ENCODE measurements at places on chromosomes 2 and 18.

DNA sequence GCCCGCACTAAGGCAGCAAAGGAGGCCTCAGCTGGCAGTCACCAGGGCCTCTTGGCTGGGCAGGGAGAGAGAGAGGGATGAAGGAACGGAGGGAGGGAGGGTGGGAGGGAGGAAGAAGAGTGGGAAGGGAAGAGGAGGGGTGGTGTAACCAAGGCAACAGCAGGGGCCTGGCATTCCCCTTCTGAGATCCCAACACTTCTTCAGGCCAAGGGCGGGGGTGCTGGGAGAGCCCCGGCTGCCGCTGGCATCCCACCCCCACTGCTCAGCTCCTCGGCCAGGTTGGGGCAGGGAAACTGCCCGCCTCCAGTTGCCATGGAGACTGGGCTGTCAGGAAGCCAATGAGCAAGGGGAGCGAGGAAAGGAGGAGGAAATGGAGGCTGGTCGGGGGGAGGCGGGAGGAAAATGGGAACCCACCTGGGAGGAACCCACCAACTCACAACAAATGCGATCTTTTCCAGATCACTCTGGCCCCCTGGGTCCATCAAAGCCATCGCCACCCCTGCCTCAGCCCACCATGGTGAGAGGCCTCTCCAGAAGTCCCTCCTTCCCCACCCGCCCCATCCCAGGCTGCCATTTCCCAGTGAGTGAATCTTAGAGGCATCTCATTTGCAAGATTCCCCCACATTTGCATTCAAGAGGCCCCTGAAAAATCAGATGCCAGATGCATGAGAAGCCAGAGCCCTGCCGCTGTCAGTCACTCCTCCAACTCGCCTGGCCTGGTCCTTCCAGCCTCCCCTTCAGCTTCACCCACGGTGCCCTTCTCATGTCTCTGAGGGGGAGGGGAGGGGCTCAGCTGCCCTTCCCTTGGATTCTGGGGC, 12.4 kb downstream of the SH2D6 start:
- no peak overlapping the region for H3K27ac ChIP-seq
- H3K4me3 ChIP-seq = peak overlapping the region; percentile 40
- DNase-seq = peak; percentile 74
- no peaks in the 10 kb centered on the region for H3K36me3 ChIP-seq
- peaks cover 67% of the 10 kb centered on the region for H3K4me1 ChIP-seq
- H3K27me3 ChIP-seq = peaks cover 3% of the 10 kb centered on the region

- no peaks in the 10 kb centered on the region for H3K4me1 ChIP-seq
- peaks cover 18% of the 10 kb centered on the region for H3K27me3 ChIP-seq
- no peaks in the 10 kb centered on the region for H3K36me3 ChIP-seq
- DNase-seq = no peak
Measured at GRCh38 chr2:233892793-233893192, 24.4 kb upstream of the TRPM8 start.

GRCh38 chr2:15776629-15776919, 163.8 kb upstream of the MYCN start:
- H3K27ac ChIP-seq = no peak overlapping the region
- no peak overlapping the region for H3K4me3 ChIP-seq
- DNase-seq = no peak
- peaks cover 13% of the 10 kb centered on the region for H3K36me3 ChIP-seq
- peaks cover 15% of the 10 kb centered on the region for H3K27me3 ChIP-seq

DNA sequence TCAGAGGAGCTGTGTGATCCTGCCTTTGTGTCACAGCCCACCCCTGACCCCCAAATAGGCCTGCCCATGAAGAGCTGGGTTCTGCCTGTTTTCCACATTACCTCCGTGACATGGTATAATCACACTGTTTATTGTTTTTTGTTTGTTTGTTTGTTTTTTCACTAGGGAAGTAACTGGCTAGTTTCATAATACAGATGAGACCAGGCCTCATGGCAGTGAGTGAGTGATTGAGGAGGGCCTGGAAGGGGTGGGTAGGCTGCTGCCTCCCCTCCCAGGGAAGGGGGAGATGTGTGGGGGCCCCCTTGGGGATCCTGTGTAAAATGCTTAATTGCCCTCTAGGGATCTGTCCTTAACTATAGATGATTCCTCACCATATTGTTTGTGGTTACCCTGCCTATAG, 190.5 kb downstream of the LDLRAD4 start:
- no peaks in the 10 kb centered on the region for H3K36me3 ChIP-seq
- H3K27me3 ChIP-seq = peaks cover 5% of the 10 kb centered on the region
- H3K4me3 ChIP-seq = no peak overlapping the region
- peaks cover 29% of the 10 kb centered on the region for H3K4me1 ChIP-seq

DNA sequence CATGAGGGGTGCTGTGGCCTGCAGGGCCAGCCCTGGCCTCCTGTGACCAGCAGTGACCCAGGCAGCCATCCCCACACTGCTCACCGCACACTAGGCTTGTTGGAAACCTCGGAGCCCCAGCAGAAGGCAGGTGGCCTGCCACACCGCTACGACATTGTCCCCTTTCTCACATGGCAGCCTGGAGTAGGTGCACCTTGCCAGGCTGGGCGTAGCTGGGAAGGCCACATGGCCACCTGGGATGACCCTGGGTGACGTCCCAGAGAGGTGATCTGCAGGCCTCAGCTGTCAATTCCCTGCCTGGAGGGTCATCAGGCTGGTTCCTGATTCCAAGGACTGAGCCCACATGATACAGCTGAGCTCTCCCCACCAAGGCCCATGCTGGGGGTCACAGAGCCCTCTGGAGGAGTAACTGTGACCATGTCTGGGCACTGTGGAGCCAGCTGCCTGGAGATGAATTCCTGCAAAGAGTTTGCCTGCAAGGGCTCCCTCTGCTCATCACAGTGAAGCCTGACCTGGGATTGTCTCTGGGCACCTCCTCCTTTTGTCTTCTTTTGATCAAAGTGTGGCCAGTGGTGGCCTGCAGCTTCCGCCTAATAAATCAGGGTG, 119.6 kb upstream of the OTOS start:
- peaks cover 8% of the 10 kb centered on the region for H3K36me3 ChIP-seq
- peaks cover 15% of the 10 kb centered on the region for H3K27me3 ChIP-seq
- peaks cover 42% of the 10 kb centered on the region for H3K4me1 ChIP-seq
- H3K27ac ChIP-seq = peak overlapping the region; percentile 75
- DNase-seq = no peak
- H3K4me3 ChIP-seq = no peak overlapping the region

DNA sequence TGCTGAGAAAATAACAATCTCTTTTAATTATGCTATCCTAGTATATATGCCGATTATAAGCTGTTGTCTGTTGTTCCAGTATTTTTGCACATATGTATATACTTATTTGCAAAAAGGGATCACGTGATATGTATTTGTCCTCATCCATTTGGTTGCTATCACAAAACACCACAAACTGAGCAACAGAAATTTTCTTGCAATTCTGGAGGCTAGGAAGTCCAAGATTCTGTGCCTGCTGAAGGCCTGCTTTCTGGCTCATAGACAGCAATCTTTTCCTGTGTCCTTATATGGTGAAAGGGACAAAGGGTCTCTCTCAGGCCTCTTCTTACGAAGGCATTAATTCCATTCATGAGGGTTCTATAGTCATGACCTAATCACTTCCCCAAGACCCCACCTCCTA, 186.5 kb downstream of the LPIN1 start:
- H3K4me1 ChIP-seq = peaks cover 15% of the 10 kb centered on the region
- no peaks in the 10 kb centered on the region for H3K36me3 ChIP-seq
- DNase-seq = no peak
- no peak overlapping the region for H3K27ac ChIP-seq
- H3K4me3 ChIP-seq = no peak overlapping the region

DNA sequence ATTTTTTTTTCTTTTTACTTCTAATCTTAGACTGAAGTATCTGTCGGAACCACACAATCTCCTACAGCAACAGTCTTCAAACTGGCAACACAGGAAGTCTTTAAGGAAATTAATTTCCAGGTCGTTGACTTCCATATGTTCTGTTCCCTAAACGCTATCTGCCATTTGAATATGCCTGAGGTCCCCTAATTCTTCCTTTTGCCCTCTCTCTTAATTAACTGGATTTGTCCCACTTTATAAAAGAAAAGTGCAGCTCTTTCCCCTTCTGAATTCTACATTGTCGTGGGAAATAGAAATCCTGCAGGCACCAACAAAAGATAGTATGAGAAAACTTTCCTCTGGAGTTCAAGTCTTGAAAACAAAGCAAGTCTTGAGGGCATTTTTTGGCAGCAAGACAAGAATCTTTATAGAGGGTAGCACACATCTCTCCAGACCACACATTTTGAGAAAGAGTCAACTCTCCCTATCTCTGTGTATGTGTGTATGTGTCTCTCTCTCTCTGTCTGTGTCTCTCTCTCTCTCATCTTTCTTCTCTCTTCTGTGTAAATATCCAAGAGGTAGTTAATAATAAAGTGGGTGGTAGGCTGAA, 879.8 kb downstream of the SOCS6 start:
- no peak for DNase-seq
- H3K4me3 ChIP-seq = no peak overlapping the region
- H3K27ac ChIP-seq = no peak overlapping the region
- no peaks in the 10 kb centered on the region for H3K36me3 ChIP-seq
- peaks cover 4% of the 10 kb centered on the region for H3K27me3 ChIP-seq

DNA sequence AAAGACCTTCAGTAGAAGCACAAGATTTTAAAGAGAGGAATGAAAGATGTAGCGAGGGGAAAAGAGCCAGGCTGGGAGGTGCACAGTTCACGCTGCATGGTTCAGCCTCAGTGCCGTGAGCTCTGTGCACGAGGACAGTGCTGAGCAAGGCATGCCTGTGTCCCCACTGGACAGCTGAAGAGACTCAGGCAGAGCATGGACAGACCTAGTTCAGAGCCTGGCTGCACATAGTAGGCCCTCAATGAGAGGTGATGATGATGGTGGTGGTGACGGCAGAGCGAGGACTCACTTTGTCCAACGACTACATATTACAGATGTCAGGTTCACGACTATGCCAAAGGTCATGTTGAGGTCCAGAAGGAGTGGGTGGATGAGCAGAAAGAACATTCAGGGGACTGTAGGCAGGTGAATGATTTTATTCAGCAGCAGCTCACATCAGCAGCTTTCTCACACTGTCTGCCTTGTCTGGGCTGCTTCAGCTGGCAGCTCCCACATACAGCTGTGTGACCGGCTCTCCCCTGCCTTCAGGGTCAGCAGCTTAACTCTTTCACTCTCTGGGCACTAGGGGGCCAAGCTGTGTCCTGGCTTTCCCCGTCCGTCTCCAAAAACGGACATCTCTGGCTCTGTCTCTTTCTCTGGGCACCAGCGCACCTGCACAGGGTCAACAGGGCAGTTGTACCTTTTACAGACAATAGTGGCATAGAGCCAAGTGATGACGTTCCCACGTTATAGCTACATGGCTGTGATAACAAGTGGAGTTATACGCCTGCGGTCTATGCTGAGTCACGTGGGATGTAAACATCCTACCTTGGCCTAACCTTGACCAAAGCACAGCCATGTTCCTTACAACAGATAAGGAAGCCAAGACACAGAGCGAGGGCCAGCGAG, 128.8 kb upstream of the MSH6 start:
- H3K4me3 ChIP-seq = peak overlapping the region; percentile 24
- no peaks in the 10 kb centered on the region for H3K36me3 ChIP-seq
- H3K27ac ChIP-seq = no peak overlapping the region
- H3K27me3 ChIP-seq = peaks cover 21% of the 10 kb centered on the region
- H3K4me1 ChIP-seq = peaks cover 66% of the 10 kb centered on the region

GRCh38 chr2:239055756-239056493, 208.0 kb downstream of the TWIST2 start:
- H3K27me3 ChIP-seq = peaks cover 4% of the 10 kb centered on the region
- peaks cover 41% of the 10 kb centered on the region for H3K36me3 ChIP-seq
- H3K27ac ChIP-seq = no peak overlapping the region
- no peak for DNase-seq
- peaks cover 8% of the 10 kb centered on the region for H3K4me1 ChIP-seq

DNA sequence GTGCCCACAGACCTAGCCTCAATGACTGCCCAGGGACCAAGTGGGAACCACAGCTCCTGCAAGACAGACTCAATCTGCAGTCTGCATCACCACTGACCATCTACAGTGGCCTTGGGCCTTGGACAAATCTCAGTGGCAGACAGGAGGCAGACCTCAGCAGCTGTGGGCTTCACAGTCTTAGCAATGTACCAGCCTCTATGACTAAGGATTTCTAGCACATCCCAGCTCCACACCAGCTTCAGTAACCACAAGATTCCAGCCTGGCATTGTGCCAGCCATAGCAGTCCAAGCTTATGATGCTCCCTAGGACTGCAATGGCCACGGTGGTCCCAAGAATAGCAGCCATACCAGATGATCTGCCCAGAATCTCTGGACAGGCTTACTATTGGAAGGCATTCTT, 19.6 kb upstream of the WDR75 start:
- no peak overlapping the region for H3K4me3 ChIP-seq
- DNase-seq = no peak
- no peaks in the 10 kb centered on the region for H3K36me3 ChIP-seq
- H3K27ac ChIP-seq = no peak overlapping the region

Measured in nephron progenitor cell (in vitro differentiated cells).